ENCODE measurements at places on chromosomes 5 and 9.

GRCh38 chr9:27504259-27504658 lies 19.8 kb upstream of the IFNK start:
- no peak for DNase-seq

GRCh38 chr9:84754461-84754860 lies 84.9 kb downstream of the NTRK2 start:
- no peak for DNase-seq

GRCh38 chr9:91790917-91791316 lies 159.1 kb downstream of the ROR2 start:
- peak; percentile 44 for DNase-seq

- DNase-seq = no peak
These were observed 245.1 kb downstream of the AOPEP start for GRCh38 chr9:94971378-94972131.

GRCh38 chr5:153079396-153079795 lies 411.1 kb upstream of the GRIA1 start:
- DNase-seq = no peak

DNA sequence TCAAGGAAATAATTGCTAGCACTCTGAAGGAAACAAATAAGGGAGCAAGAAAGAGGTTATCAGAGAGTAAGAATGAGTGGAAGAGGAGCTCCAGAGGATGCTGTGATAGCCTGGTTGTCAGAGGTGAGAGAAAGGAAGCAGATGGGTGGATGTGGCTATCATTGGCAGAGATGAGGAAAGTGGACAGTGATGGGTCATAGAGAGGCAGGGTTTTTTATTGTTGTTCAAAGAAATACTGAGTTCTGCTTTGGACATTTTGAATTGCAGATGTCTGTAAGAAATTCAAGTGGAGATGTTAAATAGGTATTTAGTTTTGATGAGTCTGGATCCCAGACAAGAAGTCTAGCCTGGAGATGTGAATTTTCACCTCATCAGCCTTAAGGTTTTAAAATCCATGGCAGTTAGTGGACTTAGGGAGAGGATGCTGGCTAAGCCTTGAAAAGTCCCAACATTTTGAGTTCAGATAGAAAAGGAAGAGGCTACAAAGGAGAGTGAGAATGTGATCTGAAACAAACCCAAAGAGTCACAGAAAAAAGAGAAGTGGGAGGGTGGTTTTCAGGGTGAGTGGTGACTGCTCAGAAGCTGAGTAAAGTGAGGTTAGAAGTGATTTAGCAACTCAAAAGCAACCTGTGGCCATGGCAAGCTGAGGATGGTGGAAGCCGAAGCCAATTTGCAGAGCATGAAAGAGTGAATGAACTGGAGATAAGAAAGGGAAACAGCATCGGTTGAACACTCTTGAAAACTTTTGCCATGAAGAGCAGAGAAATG lies 50.4 kb downstream of the PPIC start:
- no peak for DNase-seq

- no peak for DNase-seq
These were observed 7.5 kb downstream of the NMUR2 start for GRCh38 chr5:152397581-152397980.

DNA sequence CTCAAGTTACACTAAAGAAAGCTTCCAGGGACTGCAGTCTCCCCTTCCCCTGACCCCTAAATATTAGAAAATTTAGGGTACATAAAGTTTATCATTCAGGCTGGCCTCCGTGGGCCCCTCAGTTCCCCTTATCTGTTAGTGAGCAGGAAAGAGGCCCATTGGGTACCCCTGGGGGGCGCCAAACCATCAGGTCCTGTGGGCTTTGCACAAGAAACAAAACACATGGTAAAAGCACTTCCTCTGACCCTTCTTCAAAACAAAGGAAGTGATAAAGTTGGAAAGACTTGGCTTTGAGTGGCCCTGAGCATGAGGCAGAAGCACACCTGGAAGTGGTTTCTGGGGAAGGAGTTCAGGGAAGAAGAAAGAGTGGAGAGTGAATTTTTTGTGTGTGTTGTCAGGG lies 213.0 kb downstream of the SMARCA2 start:
- peak; percentile 30 for DNase-seq

- DNase-seq = no peak
These were observed 299.2 kb downstream of the SPOCK1 start for GRCh38 chr5:137199966-137200365.

- no peak for DNase-seq
These were observed 249.1 kb downstream of the DIRAS2 start for GRCh38 chr9:90393365-90394152.

DNA sequence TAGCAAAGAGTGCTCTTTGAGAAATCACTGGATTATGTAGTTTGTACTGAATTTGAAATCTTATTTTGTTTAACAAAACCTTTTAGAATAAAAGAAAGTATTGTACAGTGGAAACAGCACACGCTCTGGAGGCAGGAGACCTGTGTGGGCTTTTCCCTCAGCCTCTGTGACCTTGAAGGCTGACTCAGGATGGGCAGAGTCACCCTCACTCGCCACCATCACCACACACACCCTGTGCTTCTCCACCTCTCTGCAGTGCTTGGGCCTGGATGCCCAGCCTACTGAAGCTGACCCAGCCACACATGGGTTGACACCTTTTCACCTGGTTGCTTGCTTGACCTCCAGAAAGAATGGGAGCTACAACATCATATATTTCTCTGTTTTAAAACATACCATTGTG lies 19.6 kb downstream of the ANGPTL2 start:
- no peak for DNase-seq

DNA sequence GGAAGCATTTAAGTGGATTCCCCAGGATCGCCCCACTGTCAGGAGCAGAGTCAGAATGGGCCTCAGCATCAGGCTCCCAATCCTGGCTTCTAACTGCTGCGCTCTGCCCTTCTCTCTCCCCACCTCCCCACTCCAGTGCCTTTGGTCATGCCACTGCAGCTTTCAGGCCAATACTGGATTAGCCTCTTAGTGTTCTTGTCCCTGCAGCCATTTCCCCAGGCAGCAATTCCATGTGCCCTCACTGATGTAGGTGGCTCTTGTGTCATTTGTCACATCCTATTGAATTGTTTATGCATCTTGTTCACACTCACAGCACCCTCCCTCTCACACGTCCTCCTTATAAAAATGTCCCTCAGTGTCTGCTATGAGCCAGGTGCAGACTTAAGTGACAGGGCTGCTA lies 544.2 kb upstream of the DAP start:
- DNase-seq = no peak
